ENCODE measurements at places on chromosomes 7 and 10.

GRCh38 chr7:7183061-7183837 lies 905 bp downstream of the C1GALT1 start:
- DNase-seq = peak; percentile 22

DNA sequence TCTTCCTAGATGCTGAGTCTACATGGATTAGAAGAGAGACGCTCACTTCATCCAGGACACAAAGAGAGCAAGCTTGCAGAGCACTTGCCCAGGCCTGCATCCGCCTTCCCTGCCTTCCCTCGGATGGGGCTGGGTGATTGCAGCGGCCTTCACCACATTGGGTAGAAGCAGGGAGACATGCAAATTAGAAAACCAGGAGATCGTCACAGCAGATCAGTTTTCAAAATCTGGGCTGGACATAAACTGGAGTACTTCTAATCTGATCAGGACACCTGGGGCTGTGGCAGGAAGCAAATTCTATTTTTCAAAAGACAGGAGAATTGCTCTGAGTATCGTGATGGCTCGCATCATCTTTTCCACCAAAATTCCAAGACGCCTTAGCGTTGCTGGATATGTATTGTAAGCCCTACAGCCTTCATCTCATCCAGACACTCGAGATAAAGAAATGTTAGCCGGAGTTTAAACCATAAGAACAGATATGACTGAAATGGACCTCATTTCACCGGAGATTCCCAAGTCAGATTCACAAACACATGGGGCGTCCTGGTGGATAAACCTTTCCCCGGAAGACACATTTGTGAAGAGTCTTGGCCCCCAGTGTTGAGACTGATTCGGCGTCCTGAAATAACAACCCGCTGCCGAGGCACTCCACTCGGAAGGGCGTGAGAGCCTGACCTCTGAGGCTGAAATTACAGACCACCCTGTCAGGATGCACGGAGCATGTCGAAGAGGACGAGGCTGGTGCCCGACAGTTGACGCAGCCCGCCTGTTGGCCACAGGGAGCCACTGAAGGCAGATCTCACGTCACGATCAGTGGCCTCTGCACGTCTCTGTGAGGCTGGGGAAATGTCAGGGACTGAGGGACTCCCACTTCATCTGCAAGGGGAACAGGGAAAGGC lies 91.2 kb upstream of the PARD3 start:
- DNase-seq = no peak

- DNase-seq = no peak
These were observed 83.4 kb upstream of the SMNDC1 start for GRCh38 chr10:110387983-110388686.

GRCh38 chr10:11478807-11479206 lies 132.6 kb downstream of the USP6NL start:
- DNase-seq = no peak

- no peak for DNase-seq
These were observed 13.2 kb upstream of the PRKCQ start for GRCh38 chr10:6593241-6593671.

GRCh38 chr10:12726971-12727831 lies 274.3 kb downstream of the CCDC3 start:
- DNase-seq = no peak

DNA sequence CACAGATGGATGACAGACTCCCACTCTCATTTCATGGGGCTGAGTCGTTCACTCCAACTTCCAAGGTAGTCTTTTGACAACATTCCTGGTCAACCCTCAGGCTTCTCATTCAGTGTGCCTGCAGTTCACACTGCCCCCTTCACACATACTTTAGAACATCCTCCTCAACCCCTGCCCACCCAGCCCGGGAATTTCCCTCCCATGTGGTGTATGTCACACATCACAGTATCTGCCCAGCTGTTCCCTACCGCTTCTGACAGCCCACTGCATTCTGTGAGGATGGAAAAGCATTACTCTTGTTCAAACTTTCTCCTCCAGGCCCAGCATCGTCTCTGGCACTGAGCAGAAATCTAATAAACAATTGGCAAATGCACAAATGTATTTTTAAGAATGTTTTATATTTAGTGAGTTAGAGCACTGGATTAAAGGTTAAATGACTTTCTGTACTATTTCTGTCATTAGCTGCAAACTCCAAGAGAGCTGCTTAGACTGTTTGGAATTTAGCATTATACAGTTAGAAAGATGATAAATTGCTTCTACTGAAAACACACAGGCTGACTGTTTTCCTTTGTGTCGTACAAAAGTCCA lies 110.4 kb downstream of the SFMBT2 start:
- no peak for DNase-seq

GRCh38 chr10:124762281-124762680 lies 18.1 kb upstream of the FAM53B start:
- no peak for DNase-seq

DNA sequence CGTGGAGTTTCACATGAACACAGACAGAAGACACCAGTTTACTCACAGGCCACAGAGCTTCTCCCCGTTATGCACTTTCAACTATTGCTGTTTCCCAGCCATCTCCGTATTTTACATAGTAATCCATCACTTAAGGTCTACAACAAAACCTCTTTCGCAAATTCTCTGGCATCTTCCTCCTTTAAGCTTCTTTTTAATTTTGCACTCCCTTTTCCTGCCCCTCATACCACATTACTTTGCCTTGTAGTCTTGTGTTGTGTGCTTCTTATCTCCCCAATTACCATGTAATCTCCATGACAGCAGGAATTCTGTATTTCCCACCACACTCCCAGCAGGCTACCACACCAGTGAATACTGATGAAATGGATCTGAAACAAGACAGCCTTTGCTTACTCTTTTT lies 87.3 kb downstream of the ODAD2 start:
- no peak for DNase-seq

GRCh38 chr7:111029574-111030251 lies 61.2 kb upstream of the LRRN3 start:
- DNase-seq = no peak

DNA sequence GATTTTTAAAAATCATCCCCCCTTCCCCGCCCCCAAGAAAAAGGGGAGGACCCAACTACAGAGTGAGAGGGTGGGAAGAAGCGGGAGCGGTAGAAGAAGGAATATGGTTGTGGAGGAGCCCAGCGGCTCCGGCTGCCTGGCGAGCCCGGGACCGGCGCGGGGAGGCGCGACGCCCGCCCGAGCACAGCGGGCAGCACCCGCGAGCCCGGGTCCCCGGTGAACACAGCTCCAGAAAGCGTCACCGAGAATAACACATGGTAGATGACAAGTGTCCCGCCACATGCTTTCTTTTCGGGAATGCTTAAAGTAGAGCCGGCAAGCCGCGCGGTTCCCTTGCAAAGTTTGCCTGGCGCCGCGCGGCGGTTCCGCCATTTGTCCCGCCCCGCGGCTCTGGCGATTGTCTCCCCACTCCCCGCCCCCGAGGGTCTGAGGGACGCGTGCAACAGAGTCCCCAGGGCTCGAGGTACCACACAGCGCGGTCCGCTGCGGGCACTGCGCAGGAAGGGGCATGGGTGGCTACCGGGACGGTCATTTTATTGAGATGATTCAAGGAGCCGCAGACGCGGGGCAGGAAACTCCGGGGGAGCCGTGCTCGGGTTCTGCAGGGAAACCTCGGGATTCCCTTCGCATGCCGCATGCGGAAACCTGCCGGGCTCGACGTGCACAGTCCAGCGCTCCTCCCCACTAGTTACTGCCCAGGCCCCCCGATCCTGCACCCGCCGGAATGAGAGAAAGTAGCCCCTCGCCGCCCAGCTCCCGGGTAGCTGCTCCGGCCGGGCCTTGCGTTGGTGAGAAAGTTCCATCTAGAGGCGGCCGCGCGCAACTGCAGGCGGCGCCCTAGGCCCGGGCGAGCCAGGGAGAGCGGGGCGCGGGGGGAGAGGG lies 781 bp upstream of the GRM8 start:
- peak; percentile 38 for DNase-seq

DNA sequence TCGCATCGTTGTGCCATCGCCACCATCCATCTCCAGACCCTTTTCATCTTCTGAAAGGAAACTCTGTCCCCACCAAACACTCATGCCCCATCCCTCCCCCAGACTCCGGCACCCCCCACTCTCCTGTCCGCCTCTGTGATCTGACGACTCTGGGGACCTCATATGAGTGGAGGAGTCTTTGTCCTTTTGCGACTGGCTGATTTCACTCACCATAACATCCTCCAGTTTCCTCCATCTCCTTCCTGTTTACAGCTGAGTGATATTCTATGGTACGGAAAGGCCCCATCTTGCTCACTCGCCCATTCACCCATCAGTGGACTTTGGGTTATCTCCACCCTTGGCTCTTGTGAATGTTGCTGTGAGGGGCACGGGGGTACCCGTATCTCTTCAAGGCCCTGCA lies 11.8 kb upstream of the INSIG1 start:
- no peak for DNase-seq

GRCh38 chr7:42932811-42933591 lies 825 bp downstream of the MRPL32 start:
- no peak for DNase-seq

DNA sequence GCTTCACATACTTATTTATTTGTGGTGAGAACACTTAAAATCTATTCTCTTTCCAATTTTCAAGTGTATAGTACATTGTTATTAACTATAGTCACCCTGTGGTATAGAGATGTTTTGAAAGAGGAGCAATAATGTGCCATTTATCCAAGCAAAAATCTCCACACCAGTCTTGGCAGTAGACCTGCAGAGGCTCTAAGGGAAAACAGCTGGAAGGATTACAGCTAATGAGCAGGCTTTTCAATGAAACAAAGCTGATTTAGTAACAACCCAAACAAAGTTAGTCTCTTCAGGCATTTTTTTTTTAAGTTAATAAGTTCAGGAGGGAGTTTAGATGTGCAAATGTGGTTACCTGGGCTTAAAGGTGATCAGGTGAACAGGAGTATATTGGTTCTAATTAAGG lies 101.9 kb downstream of the EVX1 start:
- DNase-seq = no peak

DNA sequence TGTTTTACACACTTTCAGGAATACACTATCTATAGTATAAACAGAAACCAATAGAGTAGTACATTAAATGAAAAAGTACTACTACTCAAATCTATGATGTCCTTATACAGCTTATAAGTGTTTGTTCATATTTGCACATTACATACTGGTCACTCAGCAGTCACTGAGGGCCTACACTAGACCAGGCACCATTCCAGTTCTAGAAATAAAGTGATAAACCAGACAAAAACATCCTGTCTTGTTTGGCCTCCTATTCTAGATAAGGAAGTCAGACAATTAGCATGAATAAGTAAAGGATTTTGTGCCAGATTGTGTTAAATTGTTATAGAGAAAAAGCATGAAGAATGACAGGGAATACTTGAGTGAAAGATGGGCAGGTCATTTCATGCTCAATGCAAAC lies 219.0 kb downstream of the CRPPA start:
- no peak for DNase-seq

GRCh38 chr7:157780721-157781120 lies 443.9 kb downstream of the DNAJB6 start:
- no peak for DNase-seq

- no peak for DNase-seq
These were observed 1.3 kb upstream of the TM9SF3 start for GRCh38 chr10:96588060-96588554.

DNA sequence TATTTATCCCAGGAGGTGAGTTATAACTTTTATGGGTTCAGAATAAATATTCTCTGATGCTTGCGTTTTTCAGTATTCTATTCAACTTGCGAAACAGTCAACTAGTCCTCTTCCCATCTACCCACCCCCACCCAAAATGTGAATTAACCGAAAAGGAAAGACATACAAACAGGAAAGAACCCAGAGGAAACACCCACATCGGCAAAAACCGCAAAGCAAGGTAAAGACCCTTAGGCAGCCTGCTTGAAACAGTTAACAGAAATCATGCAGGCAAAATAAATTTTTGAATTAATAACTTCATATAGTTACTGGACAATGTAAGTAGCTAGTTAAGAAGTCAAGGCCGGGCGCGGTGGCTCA lies 5.4 kb downstream of the ZC3HAV1 start:
- no peak for DNase-seq

GRCh38 chr10:103851261-103851660 lies 4.1 kb downstream of the SH3PXD2A start:
- no peak for DNase-seq

GRCh38 chr10:54985732-54986131 lies 184.7 kb upstream of the PCDH15 start:
- DNase-seq = no peak

- DNase-seq = no peak
These were observed 271.7 kb downstream of the TRIL start for GRCh38 chr7:28686418-28686800.

DNA sequence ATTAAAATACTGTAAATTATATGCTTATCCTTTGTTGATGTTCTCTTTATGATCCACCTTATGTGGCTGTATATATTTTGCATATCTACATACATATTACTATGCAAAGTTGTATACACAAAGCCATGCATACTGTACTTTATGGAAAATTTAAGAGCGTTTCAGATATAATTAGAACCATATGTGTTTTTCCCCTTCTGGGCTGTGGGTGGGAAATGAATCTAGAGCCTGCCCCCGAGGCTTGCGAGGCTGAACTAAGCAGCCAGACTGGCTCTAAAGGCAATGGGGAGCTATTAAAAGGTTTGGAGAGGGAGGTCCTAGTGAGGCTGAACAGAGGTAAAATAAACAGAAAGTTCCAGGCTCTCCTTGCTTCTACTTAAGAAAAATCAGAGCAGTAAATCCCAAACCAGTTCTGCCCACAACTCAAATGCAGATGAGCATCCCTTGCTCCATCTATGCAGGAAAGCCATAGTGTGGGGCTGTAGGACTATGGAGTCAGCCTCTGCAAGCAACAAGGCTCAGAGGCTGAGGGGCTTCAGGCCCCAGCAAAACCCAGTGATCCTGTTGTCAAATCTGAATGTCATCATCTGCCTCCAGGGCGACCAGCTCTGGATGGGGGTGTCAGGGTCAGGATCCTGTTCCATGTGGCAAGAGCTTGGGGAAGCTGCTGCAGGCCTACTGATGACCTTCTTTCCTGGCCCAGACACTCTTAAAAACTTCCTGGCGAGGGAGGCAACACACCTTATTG lies 14.1 kb upstream of the DDIT4 start:
- DNase-seq = no peak

- no peak for DNase-seq
These were observed 29.8 kb downstream of the CPVL start for GRCh38 chr7:29116361-29117200.

DNA sequence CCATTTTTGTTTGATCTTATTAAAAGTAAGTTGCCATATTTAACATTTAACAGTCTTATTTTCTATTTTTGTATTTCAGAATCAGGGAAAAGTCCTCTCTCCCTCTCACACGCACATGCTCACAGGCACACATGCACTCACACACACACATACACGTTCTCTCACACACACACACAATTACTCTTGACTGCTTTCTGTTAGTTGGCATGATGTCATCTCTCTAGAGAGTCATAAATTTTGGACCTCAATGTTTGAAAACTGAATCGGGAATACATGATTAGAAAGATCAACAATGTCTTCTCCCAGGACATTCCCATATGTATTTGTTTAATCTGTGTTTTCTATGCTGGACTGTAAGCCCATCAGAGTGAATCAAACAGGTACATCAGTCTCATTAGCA lies 165.7 kb upstream of the AHR start:
- no peak for DNase-seq

Measured in stimulated activated CD8-positive, alpha-beta memory T cell treated with anti-CD3 and anti-CD28 coated beads, Interleukin-12 subunit alpha, Interleukin-12 subunit beta, amount 100 ng/mL, for 1 hour (primary cell).